Retina (tissue), 1 donor: ENCODE measurements at places on chromosomes 11 and 22.

GRCh38 chr11:112797092-112797491 is 164.1 kb upstream of the NCAM1 start:
- peak; percentile 46 for DNase-seq

- DNase-seq, result no peak
These were observed 16.6 kb downstream of the TST start for GRCh38 chr22:37002633-37003032.

DNA sequence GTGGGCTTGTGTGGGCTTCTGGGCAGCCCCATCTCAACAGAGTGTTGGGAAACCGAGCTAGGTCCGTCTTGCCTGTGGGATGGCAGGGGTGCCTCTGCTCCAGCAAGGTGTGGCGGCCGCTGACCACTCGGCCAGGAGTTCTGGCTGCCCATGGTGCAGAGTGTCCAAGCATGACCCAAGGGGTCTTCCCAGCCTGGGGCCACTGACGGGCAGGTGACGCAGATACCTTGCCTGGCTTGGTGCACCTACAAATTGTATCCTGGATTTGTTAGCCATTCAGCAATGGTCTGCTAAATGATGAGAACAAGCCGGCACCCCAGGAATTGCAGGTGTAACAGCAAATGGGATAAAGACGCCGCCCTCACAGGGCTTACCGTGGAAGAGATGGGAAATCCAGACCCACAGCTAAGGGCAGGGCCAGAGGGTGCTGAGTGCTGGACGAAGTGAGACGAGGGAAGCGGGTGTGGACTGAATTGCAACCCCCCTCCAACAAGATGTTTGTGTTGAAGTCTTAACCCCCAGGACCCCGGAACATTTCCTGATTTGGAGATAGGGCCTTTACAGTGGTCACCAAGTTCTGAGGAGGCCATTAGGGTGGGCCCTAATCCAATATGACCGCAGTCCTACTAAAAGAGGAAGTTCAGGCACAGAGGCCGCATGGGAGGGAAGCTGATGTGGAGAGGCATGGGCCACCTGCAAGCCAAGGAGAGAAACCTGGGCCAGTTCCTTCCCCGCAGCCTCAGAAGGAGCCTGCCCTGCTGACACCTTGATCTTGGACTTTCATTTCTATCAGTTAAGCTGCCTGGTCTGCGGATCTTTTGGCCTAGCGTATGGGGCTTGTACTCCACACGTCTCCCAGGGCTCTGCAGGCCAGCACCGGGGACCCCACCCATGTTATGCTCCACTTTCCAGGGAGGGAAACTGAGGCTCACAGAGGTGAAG is 45.2 kb upstream of the LINC01488 start:
- DNase-seq, result no peak

GRCh38 chr11:6648501-6648900 is 7.1 kb downstream of the DCHS1 start:
- DNase-seq, result no peak

- no peak for DNase-seq
These were observed 509.0 kb downstream of the DLG2 start for GRCh38 chr11:85118151-85118550.

DNA sequence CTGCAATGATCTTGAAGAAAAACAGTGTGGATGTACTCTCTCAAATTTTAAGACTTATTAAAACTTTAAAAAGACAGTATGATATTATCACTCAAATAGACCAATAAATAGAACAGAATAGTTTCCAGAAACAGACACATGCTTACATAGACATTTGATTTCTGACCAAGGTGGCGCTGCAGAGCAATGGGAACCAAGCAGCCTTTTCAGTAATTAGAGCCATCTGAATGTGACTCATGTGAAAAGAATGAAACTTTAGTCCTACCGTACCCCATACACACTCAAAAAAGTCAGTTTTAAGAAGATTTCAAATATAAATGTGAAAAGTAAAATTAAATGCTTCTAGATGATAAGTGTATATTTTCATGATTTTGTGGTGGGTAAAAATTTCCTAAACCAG is 74.2 kb upstream of the MS4A8 start:
- DNase-seq, result no peak

GRCh38 chr22:33167998-33168790 is 110.0 kb upstream of the SYN3 start:
- DNase-seq, result no peak
